Mucosa of gallbladder (tissue), 1 donor: ENCODE measurements at places on chromosomes 11 and 22. TPM values are rescaled to one million over a fixed set of nuclear protein-coding genes. Genes with fewer than 3 reads are reported as not detected.

Gene RIC3
- 23.8 TPM for total RNA-seq

Gene PTPN5
- 0.43 TPM for total RNA-seq

Gene MS4A12
- not detected for total RNA-seq

Gene ALDH3B2
- total RNA-seq, result 0.63 TPM

- no peak for DNase-seq
These were observed 4.7 kb downstream of the LTBP3 start for GRCh38 chr11:65553301-65554001.

- no peak for DNase-seq
These were observed 101.7 kb upstream of the CSNK2A3 start for GRCh38 chr11:11454671-11455223.

- no peak for DNase-seq
These were observed 9.8 kb upstream of the FUT4 start for GRCh38 chr11:94533696-94534630.

DNA sequence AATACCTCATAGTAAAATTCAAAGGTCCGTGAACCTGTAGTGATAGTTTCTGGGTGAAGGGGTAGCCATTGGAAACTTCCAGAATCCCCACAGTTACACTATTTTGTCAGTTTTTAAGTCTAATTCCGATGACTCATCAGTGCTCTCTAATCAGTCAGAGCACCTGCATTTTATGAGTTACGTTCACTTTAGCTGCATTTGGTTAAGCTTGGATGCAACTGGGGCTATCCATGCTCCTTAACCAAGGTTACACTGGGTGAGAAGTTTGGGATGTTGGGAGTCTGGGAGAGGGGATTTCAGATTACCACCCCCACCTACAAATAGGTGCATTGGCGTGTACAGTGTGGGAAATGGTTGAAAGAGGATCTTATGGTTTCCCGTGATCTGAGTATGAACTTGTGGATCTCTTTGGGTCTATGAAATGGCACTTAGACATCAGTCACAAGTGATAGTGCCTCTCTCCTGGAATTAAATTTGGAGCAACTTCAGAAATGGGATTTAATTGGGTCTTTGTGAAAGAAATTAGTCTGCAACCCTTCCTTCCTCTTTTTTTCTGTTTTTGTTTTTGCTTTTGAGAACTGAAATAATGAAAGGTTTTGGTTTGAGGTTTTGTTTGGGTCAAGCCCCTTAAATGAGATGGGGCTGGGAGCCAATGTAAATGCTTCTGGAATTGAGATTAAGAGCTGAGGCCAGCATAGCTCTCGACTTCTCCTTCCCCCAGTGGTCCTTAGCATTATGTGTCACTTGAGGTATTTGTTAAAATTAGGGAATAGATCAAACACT is 31.5 kb downstream of the EHF start:
- DNase-seq, result no peak

- no peak for DNase-seq
These were observed 19.2 kb upstream of the KDM2A start for GRCh38 chr11:67099831-67100324.

GRCh38 chr11:107257710-107258109 is 199.9 kb downstream of the CWF19L2 start:
- DNase-seq, result no peak
